ENCODE measurements at places on chromosomes 12 and 14. TPM values are rescaled to one million over a fixed set of nuclear protein-coding genes. Genes with fewer than 3 reads are reported as not detected.

SMCO3 gene
- total RNA-seq = not detected

TMPO gene
- 179 TPM for total RNA-seq

CLEC2A gene
- total RNA-seq = not detected

TAS2R9 gene
- not detected for total RNA-seq

AQP2 gene
- total RNA-seq = not detected

RASSF9 gene
- 0.07 TPM for total RNA-seq

GAS2L3 gene
- 33.7 TPM for total RNA-seq

SLC10A1 gene
- 0.17 TPM for total RNA-seq

Measured in NCI-H460 (cell line).